ENCODE measurements at places on chromosomes 11 and 22.

- DNase-seq, result no peak
These were observed at the start of gene RAC2 for GRCh38 chr22:37244114-37244921. RAC2 (minus strand) TSS chr22:37244269; CDS start chr22:37244148, 121 bp downstream.

DNA sequence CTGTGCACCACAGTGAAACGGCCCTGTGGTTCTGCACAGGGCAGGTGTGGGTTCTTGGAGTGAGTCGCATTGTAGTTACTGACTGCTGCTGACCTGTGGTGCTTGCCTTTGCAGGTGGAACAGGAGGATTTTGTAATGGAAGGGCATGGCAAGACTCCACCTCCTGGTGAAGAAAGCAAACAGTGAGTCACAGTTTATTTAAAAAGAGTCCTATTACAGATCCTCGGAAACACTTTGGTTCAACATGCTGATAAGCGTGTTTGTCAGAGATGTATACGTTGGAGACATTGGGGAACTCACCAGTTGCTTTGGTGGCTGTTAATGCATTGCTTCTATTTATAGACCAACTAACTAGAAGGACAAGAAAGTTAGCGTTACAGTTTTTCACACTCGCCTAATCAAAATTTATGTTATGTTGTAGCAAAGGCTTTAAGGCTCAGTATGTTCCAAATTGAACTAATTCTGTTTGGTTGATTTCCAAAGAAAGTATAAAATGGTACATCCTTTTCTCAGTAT, 21.7 kb upstream of the TNRC6B start:
- no peak for DNase-seq

DNA sequence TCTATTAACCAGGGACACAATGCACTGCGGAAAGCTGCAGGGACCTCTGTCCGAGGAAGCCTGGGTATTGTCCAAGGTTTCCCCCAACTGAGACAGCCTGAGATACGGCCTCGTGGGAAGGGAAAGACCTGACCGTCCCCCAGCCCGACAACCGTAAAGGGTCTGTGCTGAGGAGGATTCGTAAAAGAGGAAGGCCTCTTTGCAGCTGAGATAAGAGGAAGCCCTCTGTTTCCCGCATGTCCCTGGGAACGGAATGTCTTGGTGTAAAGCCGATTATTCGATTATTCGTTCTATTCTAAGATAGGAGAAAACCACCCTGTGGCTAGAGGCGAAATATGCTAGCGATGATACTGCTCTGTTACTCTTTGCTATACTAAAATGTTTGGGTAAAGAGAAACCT, 5.2 kb downstream of the BET1L start:
- DNase-seq, result no peak

- peak; percentile 81 for DNase-seq
These were observed 22.3 kb upstream of the MICAL2 start for GRCh38 chr11:12088047-12088481.

DNA sequence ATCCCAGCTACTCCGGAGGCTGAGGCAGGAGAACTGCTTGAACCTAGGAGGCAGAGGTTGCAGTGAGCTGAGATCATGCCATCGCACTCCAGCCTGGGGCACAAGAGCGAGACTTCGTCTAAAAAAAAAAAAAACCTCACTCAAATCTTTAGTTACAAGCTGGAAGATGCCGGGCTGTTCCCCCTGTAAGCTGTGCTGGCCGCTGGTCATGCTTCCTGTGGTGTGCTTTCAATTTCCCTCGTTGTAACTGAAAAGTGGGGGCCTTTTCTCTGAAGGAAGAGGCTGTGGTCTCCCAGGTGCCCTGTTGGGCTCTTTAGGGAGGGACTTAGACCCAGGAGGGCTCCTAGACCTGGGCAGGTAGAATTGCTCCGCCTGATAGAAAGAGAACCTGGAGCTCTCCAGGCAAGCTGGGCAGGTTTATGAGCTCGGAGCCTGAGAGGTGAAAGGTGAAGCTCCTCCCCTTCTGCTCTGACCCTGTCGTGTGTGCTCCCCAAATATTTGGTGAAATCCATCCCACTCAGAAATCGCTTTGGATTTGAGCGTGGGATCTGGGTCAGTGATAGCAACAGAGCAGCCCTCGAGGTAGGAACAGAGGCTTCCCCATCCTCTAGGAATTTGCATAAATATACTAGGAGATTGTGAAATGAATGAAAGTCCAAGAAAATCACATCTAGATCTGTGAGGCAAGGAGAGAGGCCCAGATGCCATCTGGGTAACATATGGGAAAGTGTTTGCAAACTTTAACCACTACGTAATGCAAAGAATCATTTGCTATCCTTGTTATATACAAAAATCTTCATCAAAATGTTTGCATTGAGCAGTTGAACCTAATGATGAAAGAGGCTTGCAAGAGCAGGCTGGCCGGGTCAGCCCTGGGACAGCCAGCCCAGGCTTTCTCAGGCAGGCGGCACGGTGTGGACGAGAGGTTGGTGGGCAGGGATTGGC, 154.3 kb downstream of the FBXO7 start:
- DNase-seq, result peak; percentile 47

DNA sequence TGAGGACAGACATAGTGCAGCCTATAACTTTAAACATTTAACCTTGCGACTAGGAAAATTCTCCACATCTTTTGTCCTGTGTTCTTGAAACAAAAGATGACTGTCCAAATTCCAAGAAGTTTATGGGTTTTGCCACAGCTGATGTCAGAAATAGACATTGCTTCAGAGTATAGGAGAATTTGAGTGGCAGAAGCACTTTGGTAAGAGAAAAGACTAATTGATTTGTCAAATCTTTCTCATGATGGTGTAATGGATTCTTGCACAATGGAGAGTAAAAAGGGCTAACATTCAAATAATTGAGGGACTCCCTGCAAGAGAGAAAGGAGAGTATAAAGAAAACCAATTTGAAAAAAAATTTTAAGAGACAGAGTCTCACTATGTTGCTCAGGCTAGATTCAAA, 25.3 kb downstream of the C11orf58 start:
- no peak for DNase-seq

- DNase-seq, result no peak
These were observed 9.2 kb upstream of the STIP1 start for GRCh38 chr11:64176751-64177150.

GRCh38 chr11:44450295-44450932, 115.0 kb upstream of the CD82 start:
- DNase-seq, result no peak

GRCh38 chr22:44659140-44659539, 42.9 kb upstream of the PRR5 start:
- DNase-seq, result peak; percentile 36

GRCh38 chr11:61947486-61948210, 2.5 kb upstream of the BEST1 start:
- DNase-seq, result peak; percentile 80

DNA sequence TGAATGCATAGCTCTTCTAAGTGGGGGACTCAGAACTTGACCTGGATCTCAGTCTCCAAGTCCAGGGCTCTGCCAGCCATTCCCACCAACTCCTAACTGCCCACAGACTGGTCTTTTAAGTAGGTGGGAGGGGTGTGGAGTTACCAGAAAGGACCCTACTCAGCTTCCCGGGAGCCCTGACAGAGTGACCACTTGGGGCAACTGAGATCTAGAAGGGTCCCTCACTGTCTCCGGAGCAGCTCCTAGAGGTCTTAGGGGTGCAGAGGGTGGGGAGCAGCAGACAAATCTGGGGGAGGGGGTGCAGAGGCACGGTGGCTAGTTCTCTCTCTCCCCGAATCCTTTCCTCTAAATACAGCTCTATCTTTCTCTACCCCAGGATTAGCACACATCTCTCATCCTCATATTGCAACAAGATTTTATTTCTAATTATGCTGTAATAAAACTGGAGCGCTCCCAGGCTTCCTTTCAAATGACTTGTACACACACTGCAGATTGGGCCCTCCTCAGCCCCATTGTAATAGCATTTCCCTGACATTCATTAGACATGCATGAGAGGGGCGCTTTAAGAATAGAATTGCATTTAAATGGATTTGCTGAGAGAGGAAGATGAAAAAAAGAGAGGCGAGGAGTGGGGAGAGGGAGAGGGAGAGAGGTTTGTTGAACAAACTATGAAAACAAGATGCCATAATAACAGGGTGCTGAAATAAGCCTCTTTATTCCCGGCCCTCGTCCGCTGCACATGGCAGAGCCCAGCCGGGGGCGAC, 219.0 kb downstream of the CEP164 start:
- no peak for DNase-seq

GRCh38 chr11:94926271-94926625, 47.1 kb downstream of the CWC15 start:
- no peak for DNase-seq

GRCh38 chr11:45930031-45930794, 7.8 kb downstream of the LARGE2 start:
- DNase-seq, result no peak

GRCh38 chr11:370070-370941, 1.0 kb downstream of the B4GALNT4 start:
- no peak for DNase-seq

GRCh38 chr11:34292546-34292945, 65.3 kb downstream of the ABTB2 start:
- DNase-seq, result no peak

- DNase-seq, result peak; percentile 64
These were observed 37.4 kb downstream of the CTNND1 start for GRCh38 chr11:57798905-57799559.

DNA sequence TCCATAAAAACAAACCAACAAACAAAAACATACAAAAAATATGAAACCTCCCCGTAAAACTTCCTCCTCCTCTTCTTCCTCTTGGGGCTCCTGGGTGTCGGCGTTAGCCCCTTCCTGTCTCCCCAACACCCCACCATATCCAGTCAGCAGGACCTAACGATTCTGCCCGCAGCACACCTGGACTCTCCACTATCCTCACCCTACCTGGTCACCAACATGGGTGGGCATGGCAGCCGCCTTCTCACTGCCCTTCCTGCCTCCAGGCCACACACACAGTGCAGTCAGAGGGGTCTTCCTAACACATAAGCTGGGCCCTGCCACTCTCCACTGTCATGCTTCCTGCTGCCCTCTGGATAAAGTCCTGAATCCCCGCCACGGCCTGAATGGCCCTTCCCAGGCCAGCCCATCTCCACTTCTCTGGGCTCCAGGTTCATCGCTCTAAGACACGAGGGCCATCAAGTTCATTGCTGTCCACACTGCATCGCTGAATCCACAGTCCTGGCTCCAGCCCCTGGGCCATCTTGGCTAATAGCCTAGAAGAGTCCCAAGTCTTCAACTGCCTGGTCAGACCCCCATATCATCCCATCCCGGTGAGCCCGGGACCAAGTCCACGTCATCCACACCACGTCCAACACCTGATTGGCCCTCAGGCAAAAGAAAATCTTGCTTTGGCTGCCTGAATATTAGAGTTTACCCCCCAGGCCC, 76.2 kb downstream of the IGLL1 start:
- no peak for DNase-seq

DNA sequence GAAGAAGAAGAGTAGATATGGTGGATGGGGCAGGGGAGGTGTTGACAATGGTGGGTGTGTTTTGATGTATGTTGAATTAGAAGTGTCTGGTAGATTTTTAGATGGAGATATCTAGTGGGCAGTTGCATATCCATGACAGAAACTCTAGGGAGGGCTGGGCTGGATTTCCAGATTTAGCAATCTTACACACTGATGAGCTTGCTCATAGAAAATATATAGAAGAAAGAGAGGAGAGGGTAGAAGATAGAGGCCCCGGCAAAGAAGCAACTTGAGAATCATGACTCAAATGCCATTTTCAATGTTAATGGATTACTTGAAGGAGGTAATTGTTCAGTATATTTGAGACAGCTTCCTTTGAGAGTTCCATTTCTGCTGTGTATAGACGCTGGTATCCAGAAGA, 8.2 kb downstream of the REXO2 start:
- no peak for DNase-seq

DNA sequence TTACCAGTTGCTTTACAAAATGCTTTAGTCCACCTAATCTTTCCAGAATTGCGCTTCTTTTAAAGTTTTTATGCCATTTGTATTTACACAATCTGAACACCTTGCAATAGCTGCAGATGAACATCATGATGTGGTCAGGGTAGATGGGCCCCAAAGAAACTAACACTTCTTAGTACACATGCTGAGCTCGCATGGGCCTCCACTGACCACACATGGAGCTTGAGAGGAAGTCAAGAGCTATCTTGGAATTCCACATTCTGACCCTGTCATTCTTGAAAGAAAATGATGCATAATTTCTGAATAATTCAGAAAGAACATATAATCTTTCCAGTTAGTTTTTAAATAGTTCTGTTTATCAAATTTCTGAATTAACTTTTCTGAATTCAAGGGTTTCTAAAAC, 7.7 kb downstream of the LIPT2 start:
- DNase-seq, result no peak

GRCh38 chr22:23511627-23512347, 68.3 kb downstream of the IGLL1 start:
- DNase-seq, result no peak

- no peak for DNase-seq
These were observed 342.6 kb upstream of the B3GAT1 start for GRCh38 chr11:134754521-134755198.

DNA sequence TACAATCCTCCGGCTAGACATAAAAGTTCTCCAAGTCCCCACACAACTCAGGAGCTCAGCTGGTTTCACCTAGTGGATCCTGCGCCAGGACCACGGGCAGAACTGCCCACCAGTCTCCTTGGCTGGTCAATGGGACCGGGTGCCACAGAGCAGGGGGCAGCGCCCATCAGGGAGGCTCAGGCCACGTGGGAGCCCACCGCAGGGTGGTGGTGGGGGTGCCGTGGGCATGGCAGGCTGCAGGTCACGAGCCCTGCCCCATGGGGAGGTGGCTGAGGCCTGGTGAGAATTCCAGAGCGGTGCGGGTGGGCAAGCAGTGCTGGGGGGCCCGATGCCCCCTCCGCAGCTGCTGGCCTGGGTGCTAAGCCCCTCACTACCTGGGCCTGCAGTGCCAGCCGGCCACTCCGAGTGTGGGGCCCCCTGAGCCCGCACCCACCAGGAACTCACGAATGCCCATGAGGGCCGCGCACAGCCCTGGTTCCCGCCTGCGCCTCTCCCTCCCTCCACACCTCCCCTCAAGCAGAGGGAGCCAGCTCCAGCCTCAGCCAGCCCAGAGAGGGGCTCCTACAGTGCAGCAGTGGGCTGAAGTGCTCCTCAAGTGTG, 1091.9 kb upstream of the TENM4 start:
- DNase-seq, result no peak

- no peak for DNase-seq
These were observed 51.8 kb downstream of the THAP12 start for GRCh38 chr11:76329084-76329648.

DNA sequence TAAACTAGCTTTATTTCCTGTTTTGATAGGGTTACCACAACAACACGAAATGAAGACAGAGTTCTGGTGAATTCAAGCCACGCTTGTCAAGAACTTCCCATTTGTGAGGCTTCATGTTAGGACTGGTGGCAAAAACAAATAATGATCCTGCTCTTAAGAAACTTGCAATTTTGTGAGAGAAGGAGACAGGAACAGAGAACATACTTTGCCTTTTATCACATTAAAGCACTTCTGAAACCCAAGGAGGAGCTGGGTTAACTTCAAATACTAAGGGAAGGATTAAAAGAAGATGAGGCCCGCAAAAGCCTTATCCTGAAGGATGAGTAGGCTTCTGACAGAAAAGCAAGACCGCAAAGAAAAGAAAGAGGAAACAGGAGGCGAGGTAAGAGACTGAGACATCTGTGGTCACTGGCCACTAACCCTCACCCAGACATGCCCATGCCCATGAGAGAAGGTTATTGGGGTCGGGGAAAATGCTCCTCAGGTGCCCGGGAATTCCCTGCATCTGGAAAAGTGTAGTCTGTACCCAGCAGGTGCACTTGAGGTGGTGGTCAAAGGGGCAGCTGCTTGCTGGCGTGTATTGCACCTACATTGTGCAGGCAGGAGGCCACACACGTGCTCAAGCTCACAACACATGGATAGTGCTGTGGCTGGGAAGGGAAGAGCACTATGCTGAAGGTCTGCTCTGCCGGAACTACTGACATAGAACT, 50.5 kb downstream of the MAPK1 start:
- DNase-seq, result peak; percentile 88
